IPS-NIHi11 (cell line): ENCODE measurements at places on chromosomes 7 and 10.

- no peak for DNase-seq
Measured at GRCh38 chr7:44787041-44787440, 9.4 kb upstream of the PPIA start.

- peak; percentile 75 for DNase-seq
Measured at GRCh38 chr10:101441541-101442455, 87.8 kb downstream of the BTRC start.

GRCh38 chr7:28105234-28105633 lies 75.4 kb downstream of the JAZF1 start:
- DNase-seq = no peak

- no peak for DNase-seq
Measured at GRCh38 chr10:132233501-132234085, 46.8 kb downstream of the DPYSL4 start.

- DNase-seq = no peak
Measured at GRCh38 chr7:46589286-46589685, 668.2 kb upstream of the IGFBP3 start.

- DNase-seq = no peak
Measured at GRCh38 chr10:124557648-124558338, 96.2 kb downstream of the LHPP start.

DNA sequence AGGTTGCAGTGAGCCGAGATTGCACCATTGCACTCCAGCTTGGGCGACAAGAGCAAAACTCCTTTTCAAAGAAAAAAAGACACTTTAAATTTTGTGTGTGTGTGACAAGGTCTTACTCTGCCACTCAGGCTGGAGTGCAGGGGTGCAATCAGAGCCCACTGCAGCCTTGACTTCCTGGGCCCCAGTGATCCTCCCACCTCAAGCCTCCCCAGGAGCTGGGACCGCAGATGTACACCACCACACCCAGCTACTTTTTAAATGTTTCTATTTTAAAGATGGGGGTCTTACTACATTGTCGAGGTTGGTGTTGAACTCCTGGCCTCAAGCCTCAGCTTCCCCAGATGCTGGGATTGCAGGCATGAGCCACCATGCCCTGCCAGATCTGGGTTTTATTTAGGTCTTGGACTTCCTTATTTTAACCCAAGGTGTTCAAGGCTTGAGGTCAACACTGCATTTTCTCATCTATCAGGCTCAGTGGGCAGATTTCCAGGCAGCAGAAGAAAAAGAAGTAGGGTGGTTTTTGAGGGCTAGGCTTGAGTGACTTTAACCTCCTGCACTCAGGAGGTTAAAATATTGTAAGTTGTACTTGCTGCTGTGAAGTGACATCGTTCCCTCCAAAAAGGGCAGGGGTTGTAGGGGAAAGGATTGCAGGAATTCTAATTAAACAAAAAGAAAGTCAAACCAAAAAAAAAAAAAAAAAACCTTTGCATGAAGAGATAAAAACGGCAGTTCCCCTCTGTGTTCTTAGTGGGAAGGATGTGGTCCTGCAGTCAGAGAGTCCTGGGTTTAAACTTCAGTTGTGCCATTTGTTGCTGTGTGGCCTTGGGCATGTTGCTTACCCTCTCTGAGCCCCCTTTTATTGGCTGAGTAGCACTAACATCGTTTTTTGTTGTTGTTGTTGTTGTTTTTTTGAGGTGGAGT lies 71.5 kb downstream of the CARD11 start:
- DNase-seq = no peak

- no peak for DNase-seq
Measured at GRCh38 chr7:94297397-94297838, 97.3 kb upstream of the COL1A2 start.

DNA sequence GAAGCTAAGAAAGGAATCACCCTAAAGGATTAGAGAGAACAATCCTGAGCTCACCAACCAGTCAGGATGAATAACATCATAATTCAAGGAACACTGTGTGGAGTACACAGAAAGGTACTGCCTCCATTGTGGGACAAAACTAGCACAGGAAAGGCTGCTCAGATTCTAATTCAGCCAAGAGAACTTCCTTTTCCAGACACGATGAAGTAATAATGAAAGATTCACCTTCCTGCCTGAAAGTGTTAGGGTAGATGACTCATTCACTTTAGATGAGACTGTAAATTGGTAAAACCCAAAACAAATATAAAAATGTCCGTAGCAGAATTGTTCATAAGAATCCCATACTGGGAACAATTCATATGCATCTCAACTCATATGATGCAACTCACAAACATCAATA lies 167.2 kb downstream of the CDC14C start:
- no peak for DNase-seq

- no peak for DNase-seq
Measured at GRCh38 chr10:69847883-69848282, 46.2 kb downstream of the COL13A1 start.

GRCh38 chr10:66835400-66835799 lies 90.4 kb upstream of the LRRTM3 start:
- no peak for DNase-seq

GRCh38 chr10:131430716-131431412 lies 119.3 kb upstream of the TCERG1L start:
- no peak for DNase-seq

- peak; percentile 58 for DNase-seq
Measured at GRCh38 chr10:45470098-45471012, 96.3 kb downstream of the ALOX5 start.

- DNase-seq = peak; percentile 9
Measured at GRCh38 chr7:1025743-1026581, 18.4 kb upstream of the GPR146 start.

DNA sequence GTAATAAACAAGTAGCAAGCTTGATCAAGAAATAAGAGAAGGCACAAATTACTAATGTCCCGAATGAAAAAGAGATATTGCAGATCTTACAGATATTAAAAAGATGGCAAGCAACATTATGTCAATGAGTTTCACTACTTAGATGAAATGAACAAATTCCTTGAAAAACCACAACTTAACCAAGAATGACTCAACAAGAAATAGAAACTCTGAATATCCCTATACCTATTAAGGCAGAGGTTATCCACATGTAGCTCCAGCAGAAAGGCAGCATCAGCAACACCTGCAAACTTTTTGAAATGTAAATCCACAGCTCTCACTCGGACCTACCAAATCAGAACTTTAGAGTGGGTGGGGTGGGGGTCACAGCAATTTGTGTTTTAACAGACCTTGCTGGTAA lies 33.6 kb downstream of the PDE1C start:
- DNase-seq = no peak

- DNase-seq = no peak
Measured at GRCh38 chr10:26015092-26015491, 81.1 kb downstream of the MYO3A start.

DNA sequence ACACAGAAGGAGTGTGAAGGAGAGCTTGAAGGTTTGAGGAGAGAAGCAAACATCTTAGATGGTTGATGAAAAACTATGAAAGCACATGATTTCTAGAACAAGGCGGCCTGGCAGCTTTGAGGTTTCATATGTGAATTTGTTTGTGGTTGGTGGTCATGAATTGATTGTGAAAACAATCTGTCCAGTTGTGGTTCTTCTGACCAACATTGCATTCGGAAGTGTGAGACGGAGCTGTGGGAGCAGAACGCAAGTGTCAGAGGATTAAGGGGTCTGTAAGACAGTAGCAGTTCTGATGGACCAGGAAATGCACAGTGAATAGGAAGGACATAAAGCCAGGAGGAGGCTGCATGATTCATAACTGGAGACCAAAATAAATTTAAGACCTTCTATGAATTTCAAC lies 594.6 kb downstream of the NXPH1 start:
- no peak for DNase-seq

GRCh38 chr10:12445701-12446334 lies 96.5 kb downstream of the CAMK1D start:
- no peak for DNase-seq

GRCh38 chr10:35446439-35446838 lies 110.1 kb downstream of the CCNY start:
- DNase-seq = no peak

- no peak for DNase-seq
Measured at GRCh38 chr10:110514848-110515247, 17.1 kb downstream of the DUSP5 start.

- DNase-seq = no peak
Measured at GRCh38 chr10:13462551-13462950, 66.3 kb downstream of the BEND7 start.

- peak; percentile 69 for DNase-seq
Measured at GRCh38 chr7:121329191-121330052, 622 bp downstream of the WNT16 start.

- no peak for DNase-seq
Measured at GRCh38 chr10:89651916-89652573, 7.0 kb upstream of the PANK1 start.

- DNase-seq = no peak
Measured at GRCh38 chr7:116030651-116031276, at the start of gene TFEC. TSS of gene TFEC (minus strand) at chr7:116030763. CDS start at chr7:115984441, 46,322 bp downstream.

- DNase-seq = no peak
Measured at GRCh38 chr7:54260941-54261371, 281.2 kb upstream of the VSTM2A start.

GRCh38 chr10:114499116-114499515 lies 94.8 kb upstream of the AFAP1L2 start:
- DNase-seq = no peak

GRCh38 chr7:54783952-54784351 lies 24.9 kb upstream of the SEC61G start:
- no peak for DNase-seq

- no peak for DNase-seq
Measured at GRCh38 chr7:88072715-88073055, 138.6 kb downstream of the ADAM22 start.

- DNase-seq = no peak
Measured at GRCh38 chr7:135537905-135538304, 19.8 kb upstream of the NUP205 start.

- DNase-seq = no peak
Measured at GRCh38 chr10:47339759-47340607, 8.2 kb upstream of the RBP3 start.

DNA sequence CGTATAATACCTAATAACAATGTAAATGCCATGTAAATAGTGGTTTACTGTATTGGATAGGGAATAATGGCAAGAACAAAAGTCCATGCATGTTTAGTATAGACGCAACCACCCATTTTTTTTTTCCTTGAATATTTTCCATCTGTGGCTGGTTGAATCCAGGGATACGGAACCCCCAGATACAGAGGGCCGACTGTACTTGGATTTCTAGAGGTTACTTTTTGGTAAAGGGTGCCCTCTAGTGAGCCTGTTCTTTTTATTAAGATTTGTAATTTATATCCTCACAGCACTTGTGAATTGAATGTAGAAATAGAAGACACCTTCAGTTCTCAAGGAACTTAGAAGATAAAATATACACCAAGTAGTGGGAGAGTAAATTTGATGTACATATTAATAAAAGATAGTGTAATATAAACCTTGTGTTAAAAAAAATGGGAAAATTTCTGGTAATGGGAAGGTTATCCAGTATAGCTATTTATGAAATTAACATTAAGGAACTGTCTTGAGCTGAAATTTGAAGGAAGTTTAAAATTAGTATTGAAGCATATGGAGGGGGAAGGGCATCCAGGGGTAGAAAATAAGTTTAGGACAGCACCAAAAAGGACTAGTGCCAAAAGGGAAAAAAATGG lies 32.0 kb downstream of the EXOC6 start:
- peak; percentile 38 for DNase-seq

DNA sequence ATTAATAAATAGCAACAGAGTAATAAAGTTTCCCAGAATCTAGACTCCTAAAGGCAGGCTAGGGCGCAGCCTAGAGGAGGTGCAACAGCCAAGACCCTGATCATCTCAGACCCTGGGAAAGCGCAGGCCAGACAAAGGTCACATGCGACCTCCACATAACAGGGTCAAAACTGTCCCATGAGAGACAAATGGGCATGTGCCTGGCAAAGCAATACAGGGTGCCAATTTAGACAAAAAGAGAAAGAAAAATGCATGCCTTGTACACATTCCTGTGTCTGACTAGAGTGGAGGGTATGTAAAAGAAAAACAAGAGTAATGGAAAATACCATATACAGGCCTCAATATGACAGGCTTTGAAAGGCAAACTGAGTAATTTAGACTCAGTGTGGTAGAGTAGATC lies 22.2 kb downstream of the MPP7 start:
- DNase-seq = no peak

GRCh38 chr10:89693176-89693575 lies 8.2 kb upstream of the KIF20B start:
- DNase-seq = no peak

DNA sequence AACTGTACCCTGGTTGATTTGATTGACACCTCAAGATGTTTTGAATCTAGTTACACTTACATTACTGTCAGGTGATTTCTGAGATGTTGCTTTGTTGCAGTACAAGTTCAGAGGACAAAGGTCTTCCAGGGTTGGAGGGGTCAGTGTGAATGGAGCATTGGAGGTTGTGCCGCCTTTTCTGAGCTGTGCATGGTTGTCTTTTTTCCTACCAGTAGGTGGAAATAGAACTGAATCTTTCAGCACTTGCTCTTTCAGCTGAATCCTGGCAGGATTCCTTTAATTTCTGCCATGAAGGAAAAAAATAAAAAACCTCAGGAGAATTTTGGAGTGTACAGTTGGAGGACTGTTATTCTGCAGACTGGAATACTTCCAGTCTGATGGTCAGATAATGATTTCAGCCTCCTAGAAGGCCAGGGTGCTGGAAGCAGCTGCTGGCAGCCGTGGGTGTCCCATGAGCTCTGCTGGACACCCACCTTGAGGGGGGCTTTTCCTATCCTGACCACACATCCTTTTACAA lies 82.7 kb downstream of the PLCE1 start:
- peak; percentile 30 for DNase-seq

GRCh38 chr7:149229526-149229925 lies 9.9 kb upstream of the ZNF212 start:
- DNase-seq = no peak

GRCh38 chr10:47260505-47261111 lies 39.4 kb upstream of the GDF10 start:
- no peak for DNase-seq

- no peak for DNase-seq
Measured at GRCh38 chr10:13853854-13854253, 267.1 kb downstream of the PRPF18 start.
